Omental fat pad (tissue), 4 donors: ENCODE measurements at places on chromosomes 4 and X. TPM values are rescaled to one million over a fixed set of nuclear protein-coding genes. Genes with fewer than 3 reads are reported as not detected.

Gene HS3ST1
- 16.3 TPM for total RNA-seq

Gene MAGEA2B
- total RNA-seq: not detected

Gene FREM3
- not detected for total RNA-seq

Gene NSUN7
- total RNA-seq: 1.3 TPM
